ENCODE measurements at places on chromosomes 6 and 20. TPM values are rescaled to one million over a fixed set of nuclear protein-coding genes. Genes with fewer than 3 reads are reported as not detected.

Gene RIPOR2
- total RNA-seq, result 511 TPM

- no peaks in the 10 kb centered on the region for H3K27me3 ChIP-seq
- H3K4me3 ChIP-seq, result no peak overlapping the region
- H3K36me3 ChIP-seq, result no peaks in the 10 kb centered on the region
- DNase-seq, result no peak
- no peak overlapping the region for H3K27ac ChIP-seq
- no peaks in the 10 kb centered on the region for H3K4me1 ChIP-seq
Measured at GRCh38 chr6:19157486-19157885, 679.7 kb upstream of the ID4 start.

Gene SIRT5
- 23.0 TPM for total RNA-seq

DNA sequence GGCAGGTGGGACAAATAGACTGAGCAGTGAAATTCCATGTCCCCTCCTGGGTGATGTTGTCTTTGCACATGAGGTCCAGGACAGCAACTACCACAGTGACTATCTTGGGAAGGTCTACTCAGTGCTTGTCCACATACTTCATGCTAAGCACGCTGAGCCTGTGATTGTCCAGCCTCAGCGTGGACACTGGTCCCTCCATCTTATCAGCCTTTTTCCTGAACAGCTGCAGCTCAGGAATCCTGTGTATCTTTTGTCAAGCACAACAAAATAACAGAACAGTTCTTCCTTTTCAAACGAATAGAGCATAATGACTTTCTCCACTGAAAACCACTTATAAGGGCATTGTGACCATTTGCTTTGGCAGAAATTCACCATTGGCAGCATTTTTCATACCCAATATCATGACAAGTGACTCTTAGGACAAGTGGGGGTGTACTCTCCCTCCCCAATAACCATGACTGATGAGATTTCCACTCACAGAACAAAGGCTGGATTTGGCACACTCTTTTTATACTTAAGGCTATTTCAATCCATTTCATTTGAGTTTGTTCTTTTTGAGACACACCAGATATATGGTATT is 90.3 kb downstream of the FYN start:
- no peak for DNase-seq
- no peaks in the 10 kb centered on the region for H3K36me3 ChIP-seq
- no peaks in the 10 kb centered on the region for H3K27me3 ChIP-seq
- peak overlapping the region; percentile 84 for H3K27ac ChIP-seq
- H3K4me3 ChIP-seq, result no peak overlapping the region

Gene HLA-DMB
- 23.5 TPM for total RNA-seq

GRCh38 chr6:26270903-26271667 is 93.9 kb upstream of the BTN3A2 start:
- no peaks in the 10 kb centered on the region for H3K36me3 ChIP-seq
- H3K27me3 ChIP-seq, result no peaks in the 10 kb centered on the region
- no peak overlapping the region for H3K4me3 ChIP-seq
- H3K4me1 ChIP-seq, result peaks cover 4% of the 10 kb centered on the region
- peak; percentile 80 for DNase-seq

DNA sequence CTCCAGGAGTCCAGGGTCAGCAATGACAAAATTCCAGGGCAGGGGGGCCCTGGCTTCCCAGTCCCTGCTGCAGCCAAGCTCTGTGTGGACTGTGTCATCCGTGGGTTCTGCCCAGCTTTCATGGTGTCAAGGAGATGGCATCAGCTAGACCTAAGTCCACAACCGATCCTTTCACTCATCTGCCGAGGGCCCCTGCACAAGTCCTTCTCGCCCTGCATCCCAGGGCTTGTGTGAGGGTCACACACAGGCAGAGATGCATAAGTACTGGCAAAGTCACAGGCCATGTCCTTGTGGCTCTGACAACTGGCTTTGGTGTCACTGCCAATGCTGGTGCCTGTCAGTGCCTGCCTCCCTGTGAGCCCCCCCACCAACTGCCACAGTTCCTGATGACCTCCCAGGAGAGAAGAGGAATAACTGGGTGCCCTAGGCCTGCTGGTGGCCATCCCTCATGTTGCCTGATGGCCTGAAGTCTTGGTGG is 181.4 kb upstream of the CST7 start:
- DNase-seq, result no peak
- no peaks in the 10 kb centered on the region for H3K36me3 ChIP-seq
- no peak overlapping the region for H3K27ac ChIP-seq
- H3K27me3 ChIP-seq, result peaks cover 12% of the 10 kb centered on the region

- H3K36me3 ChIP-seq, result no peaks in the 10 kb centered on the region
- peak overlapping the region; percentile 96 for H3K4me3 ChIP-seq
- no peaks in the 10 kb centered on the region for H3K27me3 ChIP-seq
- peak overlapping the region; percentile 93 for H3K27ac ChIP-seq
- no peak for DNase-seq
- H3K4me1 ChIP-seq, result peaks cover 21% of the 10 kb centered on the region
Measured at GRCh38 chr6:26305641-26305969, 59.4 kb upstream of the BTN3A2 start.

- no peak overlapping the region for H3K4me3 ChIP-seq
- no peaks in the 10 kb centered on the region for H3K27me3 ChIP-seq
- H3K4me1 ChIP-seq, result no peaks in the 10 kb centered on the region
- H3K36me3 ChIP-seq, result peaks cover 46% of the 10 kb centered on the region
- no peak for DNase-seq
- no peak overlapping the region for H3K27ac ChIP-seq
Measured at GRCh38 chr6:37451441-37452193, 18.6 kb downstream of the CMTR1 start.

Gene SLC22A16
- total RNA-seq, result not detected

- H3K4me1 ChIP-seq, result no peaks in the 10 kb centered on the region
- no peak overlapping the region for H3K27ac ChIP-seq
- peaks cover 4% of the 10 kb centered on the region for H3K36me3 ChIP-seq
- DNase-seq, result no peak
- no peak overlapping the region for H3K4me3 ChIP-seq
Measured at GRCh38 chr20:40915756-40916155, 112.9 kb upstream of the TOP1 start.

- no peak for DNase-seq
- H3K27ac ChIP-seq, result no peak overlapping the region
- H3K4me1 ChIP-seq, result no peaks in the 10 kb centered on the region
- H3K27me3 ChIP-seq, result no peaks in the 10 kb centered on the region
Measured at GRCh38 chr6:56525974-56526789, 116.5 kb downstream of the DST start.

GRCh38 chr6:154529957-154530356 is 19.5 kb upstream of the CNKSR3 start:
- DNase-seq, result no peak
- no peak overlapping the region for H3K27ac ChIP-seq
- peaks cover 3% of the 10 kb centered on the region for H3K4me1 ChIP-seq

GRCh38 chr6:48027704-48028435 is 83.1 kb downstream of the PTCHD4 start:
- H3K27me3 ChIP-seq, result peaks cover 4% of the 10 kb centered on the region
- peak overlapping the region; percentile 43 for H3K27ac ChIP-seq
- DNase-seq, result no peak
- H3K4me3 ChIP-seq, result no peak overlapping the region

Gene HLA-DOA
- total RNA-seq, result 51.7 TPM

Gene TMEM239
- total RNA-seq, result not detected

Gene MUC21
- total RNA-seq, result not detected

Gene CCN5
- total RNA-seq, result not detected

DNA sequence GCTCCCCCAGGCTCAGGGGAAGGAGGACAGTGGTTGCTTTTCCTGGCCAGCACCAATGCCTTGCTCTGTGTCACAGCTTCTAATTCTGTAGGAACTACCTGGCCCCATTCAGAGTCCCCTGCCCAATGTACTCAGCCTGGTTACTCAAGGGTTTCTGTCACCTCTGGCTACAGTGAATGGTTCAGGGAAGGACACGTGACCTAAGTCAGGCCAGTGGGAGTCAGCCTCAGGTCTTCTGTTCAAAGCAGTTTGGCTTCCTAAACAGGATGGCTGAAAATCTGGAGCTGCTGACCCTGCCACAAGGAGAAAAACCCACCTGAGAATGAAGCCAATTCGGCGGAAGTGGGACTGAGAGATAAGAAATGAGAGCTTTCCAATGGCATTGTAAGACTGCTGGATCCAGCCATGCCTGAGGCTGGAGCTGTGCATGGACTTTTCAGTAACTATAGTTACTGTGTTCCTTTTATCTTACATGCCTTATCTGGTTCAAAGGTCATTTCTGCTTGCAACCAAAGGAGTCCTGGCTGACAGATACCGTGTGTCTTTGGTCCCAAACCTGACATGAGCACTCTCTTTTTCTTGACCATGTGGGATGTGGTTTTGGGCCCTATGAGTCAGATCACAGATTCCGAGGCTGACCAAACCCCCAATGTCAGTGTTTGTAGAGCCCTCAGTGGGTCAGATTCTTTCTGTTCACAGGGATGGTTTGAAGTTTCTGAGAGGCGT is 104.3 kb downstream of the SULF2 start:
- H3K36me3 ChIP-seq, result no peaks in the 10 kb centered on the region
- no peaks in the 10 kb centered on the region for H3K27me3 ChIP-seq
- no peak overlapping the region for H3K27ac ChIP-seq

- peak overlapping the region; percentile 29 for H3K27ac ChIP-seq
- H3K27me3 ChIP-seq, result peaks cover 30% of the 10 kb centered on the region
- peak overlapping the region; percentile 91 for H3K4me3 ChIP-seq
Measured at GRCh38 chr6:170292407-170293158, 1.7 kb upstream of the DLL1 start.

DNA sequence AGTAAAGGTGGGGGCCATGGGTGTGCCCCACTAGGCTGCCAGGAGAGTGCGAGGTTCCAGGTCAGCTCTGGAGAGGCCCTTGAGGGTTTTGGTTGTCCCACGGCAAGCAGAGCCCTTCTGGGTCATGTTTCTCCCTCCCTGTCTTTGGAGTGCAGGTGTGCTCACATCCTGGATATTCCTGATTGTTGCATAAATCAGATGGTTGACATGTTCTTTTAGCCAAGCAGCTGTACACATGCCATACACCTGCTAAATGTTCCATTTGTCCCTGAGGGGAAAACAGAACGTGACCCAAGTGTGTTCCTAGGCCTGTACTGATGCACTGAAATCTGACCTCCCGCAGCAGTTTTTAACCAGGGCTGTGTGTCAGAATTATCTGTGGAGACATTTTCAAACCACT is 77.5 kb upstream of the BEND3 start:
- DNase-seq, result no peak
- no peak overlapping the region for H3K27ac ChIP-seq
- H3K4me1 ChIP-seq, result no peaks in the 10 kb centered on the region
- H3K36me3 ChIP-seq, result peaks cover 55% of the 10 kb centered on the region
- H3K4me3 ChIP-seq, result no peak overlapping the region

- H3K4me3 ChIP-seq, result no peak overlapping the region
- H3K27me3 ChIP-seq, result no peaks in the 10 kb centered on the region
- H3K36me3 ChIP-seq, result no peaks in the 10 kb centered on the region
- H3K27ac ChIP-seq, result no peak overlapping the region
- no peak for DNase-seq
- H3K4me1 ChIP-seq, result no peaks in the 10 kb centered on the region
Measured at GRCh38 chr6:170256641-170257040, 34.2 kb downstream of the DLL1 start.

Data from naive thymus-derived CD8-positive, alpha-beta T cell (primary cell).